ENCODE measurements at places on chromosomes 5 and 9.

GRCh38 chr5:56490971-56491468 lies 257.9 kb upstream of the ANKRD55 start:
- peak; percentile 30 for DNase-seq

- no peak for DNase-seq
These were observed 82.3 kb upstream of the SIMC1 start for GRCh38 chr5:176155922-176156359.

DNA sequence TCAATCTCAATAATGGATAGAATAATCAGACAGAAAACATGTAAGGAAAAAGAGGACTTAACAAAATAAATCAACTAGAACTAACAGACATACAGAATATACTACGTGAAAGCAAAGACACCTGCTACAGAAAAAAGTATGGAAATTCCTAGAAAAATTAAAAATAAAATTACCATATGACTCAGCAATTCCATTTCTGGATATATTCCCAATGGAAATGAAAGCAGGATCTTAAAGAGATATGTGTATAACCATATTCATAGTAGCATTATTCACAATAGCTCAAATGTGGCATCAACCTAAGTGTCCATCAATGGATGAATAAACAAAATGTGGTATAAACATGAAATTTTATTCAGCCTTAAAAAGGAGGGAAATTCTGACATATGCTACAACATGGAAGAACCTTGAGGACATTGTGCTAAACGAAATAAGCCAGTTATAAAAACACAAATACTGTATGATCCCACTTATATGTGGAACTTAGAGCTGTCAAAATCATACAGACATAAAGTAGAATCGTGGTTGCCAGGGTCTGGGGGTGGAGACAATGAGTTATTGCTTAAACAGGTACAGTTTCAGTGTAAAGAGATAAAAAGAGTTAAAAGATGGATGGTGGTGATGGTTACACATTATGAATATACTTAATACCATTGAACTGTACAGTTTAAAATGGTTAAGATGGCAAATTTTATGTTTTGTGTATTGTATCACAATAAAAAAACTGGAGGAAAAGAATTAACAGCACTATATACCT lies 6.9 kb downstream of the PLAA start:
- no peak for DNase-seq

DNA sequence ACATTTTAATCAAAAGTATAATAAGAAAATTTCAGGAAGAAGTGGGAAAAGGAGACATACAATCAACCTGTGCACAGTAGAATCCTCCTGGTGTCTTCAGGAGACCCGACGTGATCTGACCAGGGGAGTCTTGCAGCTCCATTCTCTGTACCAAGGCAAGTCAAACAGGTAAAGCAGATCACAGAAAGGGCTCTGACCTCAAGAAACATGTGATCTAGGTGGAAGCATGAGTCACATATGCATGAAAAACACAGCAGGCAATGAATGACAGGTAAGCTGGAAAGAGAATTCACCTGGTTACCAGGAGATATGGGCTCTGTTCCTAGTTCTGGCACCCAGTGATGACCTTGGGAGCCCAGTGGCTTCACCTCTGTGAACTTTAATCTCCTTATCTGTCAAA lies 19.4 kb upstream of the FABP6 start:
- peak; percentile 29 for DNase-seq

DNA sequence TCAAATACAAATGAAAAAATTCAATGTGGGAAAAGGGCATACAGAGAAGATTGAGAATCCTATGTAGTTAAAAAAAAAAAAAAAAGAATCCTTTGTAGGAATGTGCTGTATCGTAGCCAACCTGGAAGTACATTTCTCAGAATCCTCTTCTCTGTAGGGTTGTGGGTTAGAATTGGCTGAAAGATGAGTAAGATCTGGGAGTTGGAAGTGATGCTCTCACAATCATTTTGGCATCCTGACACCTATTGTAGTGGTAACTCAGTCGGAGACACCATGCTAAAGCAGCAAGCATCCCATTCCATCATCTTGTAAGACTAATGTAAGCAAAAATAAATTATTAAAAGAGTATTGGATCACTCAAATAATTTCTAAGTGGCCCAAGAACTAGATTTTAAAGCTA lies 30.6 kb downstream of the MRPL22 start:
- no peak for DNase-seq

DNA sequence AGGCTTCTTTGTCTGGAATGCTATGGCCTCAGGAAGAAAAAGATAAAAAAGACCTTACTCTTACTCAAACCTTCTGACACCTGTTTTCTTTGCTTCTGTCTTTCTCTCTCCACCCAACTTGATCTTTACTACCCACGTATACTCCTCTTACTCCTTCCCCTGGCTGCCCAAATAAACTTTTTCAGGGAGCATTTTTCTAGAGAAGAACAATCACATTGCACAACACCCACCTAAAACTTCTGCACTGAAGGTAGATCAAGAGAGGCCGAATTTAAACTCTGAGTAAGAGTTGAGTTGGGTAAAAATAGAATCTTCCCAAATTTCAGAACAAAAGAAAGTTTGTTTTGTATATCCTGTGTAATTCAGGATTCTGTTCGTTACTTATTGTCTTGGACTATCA lies 3.9 kb downstream of the TEX48 start:
- no peak for DNase-seq

DNA sequence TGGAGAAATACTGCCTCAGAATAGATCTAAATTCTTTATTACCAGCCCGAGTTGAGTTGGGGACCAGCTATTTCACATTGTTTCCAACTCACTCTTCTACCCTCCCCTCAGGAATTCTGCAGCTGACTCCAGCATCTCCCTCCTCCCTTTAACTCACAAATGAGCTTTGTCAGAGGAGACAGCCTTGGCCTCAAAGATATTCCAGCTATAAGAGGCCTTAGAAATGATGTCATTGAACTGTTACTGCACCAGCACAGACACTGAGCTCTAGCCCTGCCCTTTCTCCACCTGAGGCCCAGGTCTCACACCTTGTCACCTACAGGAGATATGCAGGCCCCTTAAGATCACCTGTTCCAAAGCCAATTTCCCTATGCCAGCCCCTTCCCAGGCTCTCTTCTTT lies 78.4 kb upstream of the ATP10B start:
- DNase-seq, result no peak

GRCh38 chr5:67799732-67800234 lies 415.8 kb upstream of the PIK3R1 start:
- no peak for DNase-seq

GRCh38 chr9:69474821-69475220 lies 149.8 kb downstream of the ENTREP1 start:
- DNase-seq, result no peak

DNA sequence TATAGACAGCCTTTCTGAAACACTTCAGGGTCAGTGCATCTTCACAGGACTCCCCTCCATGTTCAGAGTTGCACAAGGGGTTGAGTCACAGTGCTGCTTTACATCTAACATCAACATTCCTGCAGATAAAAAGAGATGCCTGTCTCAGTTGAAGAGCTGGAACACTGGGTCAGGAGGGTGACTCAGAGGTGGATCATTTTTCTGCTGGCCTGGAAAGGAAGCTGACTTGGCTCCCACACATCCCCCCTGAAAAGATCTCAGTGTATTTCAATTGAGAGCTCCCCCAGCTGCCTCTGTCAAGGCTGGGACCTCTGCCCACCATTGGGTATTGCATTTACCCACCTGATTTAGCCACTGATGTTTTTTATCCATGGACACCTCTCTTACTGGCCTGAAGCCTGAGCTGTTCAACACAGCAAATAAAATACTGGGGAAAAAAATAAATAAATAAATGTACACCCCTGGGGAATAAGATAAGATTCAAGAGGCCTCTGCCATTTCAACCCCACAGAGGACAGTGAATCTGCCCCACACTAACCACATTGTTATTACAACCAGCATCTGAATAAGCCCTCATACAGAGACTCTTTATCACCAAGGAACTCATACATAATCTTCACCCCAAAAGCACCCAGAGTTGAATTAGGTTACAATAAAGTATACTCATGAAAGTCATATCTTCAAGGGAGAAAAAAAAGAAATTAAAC lies 716.4 kb downstream of the SEMA5A start:
- no peak for DNase-seq

DNA sequence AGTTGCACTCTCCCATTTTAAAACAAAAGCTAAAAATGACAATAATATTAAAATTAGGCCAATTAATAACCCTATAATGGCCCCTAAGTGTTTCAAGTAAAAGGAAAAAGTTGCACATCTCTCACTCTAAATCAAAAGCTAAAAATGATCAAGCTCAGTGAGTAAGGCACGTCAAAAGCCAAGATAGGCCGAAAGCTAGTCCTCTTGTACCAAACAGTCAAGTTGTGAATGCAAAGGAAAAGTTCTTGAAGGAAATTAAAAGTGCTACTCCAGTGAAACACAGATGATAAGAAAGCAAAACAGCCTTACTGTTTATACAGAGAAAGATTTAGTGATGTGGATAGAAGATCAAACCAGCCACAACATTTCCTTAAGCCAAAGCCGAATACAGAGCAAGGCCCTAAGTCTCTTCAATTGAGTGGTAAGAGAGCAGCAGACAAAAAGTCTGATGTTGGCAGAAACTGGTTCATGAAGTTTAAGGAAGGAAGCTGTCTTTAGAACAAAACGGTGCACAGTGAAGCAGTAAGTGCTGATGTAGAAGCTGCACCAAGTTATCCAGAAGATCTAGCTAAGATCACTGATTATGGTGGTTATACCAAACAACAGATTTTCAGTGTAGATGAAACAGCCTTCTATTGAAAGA lies 144.1 kb upstream of the ACOT12 start:
- DNase-seq, result no peak

- DNase-seq, result no peak
These were observed 1.3 kb downstream of the TNFSF15 start for GRCh38 chr9:114804505-114804904.

GRCh38 chr5:68214482-68215207 lies 911 bp upstream of the PIK3R1 start:
- peak; percentile 23 for DNase-seq

- DNase-seq, result peak; percentile 35
These were observed 1.2 kb downstream of the RIC1 start for GRCh38 chr9:5630081-5630507.

DNA sequence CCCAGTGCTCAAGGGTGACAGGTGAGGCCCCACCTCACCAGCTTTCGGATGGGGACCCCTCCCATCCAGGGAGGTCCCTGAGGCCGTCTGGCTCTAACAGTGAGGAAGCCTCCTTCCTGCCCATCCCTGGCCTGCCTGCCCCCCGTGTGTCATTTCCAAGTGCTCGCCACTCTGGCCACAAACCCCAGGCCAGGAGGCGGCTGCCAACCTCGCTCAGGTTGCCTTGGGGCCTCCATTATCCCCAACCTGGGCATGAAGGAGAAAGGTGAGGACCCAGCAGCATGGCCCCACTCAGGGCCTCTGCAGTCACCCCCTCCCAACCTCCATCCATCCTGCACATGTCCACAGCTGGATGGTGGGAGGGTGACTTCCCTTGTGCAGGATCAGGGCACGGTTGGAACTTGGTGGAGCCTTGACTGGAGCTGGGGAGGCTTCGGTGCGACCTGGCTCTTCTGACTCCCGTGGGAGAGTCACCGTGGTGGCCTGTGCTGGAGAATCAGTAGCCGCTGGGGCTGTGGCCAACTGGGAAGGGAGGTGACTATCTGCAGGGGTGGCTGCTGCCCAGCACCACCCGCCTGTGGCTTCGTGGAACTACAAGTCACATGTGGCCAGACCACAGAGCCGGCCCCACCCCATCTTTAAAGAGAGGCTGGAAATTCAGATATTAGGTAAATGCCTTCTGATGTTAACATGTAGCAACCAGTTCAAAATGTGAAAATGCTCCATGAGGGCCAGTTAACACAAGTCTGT lies 37.5 kb upstream of the GFPT2 start:
- no peak for DNase-seq

- DNase-seq, result peak; percentile 8
These were observed 1.8 kb upstream of the NTRK2 start for GRCh38 chr9:84667571-84668195.

GRCh38 chr5:156934450-156935211 lies 28.4 kb downstream of the TIMD4 start:
- peak; percentile 38 for DNase-seq

DNA sequence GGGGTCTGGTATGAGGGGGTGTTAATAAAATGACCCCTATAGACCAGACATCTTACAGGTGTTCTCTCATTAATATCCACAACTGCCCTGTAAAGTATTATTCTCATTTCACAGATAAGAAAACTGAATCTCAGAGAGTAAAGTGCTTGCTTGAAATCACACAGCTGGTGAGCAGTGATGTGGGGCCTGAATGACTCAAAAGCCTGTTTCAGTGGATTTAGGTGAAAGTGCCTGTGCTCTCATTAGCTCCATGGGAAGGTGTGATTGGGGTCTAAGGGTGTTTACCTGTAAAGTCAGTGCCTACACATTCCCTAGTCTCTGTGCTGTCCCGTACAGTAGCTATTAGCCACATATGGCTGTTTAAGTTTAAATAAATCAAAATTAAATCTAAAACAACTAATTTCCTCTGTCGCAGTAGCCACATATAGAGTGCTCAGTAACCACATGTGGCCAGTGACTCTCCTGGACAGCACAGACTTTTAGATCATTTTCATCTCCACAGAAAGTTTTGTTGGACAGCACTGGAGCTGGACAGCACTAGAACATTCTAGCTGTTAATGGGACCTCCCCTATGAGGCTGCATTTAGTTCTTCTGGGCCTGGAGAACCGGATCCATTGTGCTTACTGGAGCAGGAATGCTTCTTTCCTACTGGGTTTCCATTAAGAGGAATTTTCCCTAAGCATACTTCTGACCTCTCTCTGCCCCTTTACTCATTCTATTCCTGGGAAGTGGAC lies 52.5 kb upstream of the SEMA6A start:
- no peak for DNase-seq

DNA sequence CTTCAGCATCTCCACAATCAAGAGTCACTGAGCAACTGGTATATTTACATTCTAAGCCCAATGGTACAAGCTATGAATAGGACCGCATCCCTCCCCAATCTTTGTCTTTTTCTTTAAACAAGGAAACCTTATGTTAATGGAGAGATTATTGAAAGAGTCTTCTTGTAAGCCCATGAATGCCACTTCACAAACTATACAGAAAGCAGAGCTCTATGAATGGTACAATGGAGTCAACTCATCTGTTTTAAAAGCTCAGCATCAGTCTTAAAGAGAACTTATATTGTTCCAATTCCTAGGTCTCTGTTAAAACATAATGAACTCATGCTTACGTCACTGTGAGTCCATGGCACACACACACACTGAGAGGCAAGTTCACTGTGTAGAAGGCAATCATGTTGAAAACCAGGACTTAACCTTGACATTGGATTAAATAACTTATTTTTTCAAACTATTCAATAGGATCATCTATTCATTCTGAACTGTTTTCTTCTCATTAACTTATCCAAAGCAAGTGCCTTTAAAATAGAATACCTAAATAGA lies 4.5 kb downstream of the NREP start:
- no peak for DNase-seq

GRCh38 chr9:95441081-95441480 lies 75.7 kb downstream of the PTCH1 start:
- no peak for DNase-seq

- no peak for DNase-seq
These were observed 114.8 kb downstream of the COL23A1 start for GRCh38 chr5:178475422-178475821.

DNA sequence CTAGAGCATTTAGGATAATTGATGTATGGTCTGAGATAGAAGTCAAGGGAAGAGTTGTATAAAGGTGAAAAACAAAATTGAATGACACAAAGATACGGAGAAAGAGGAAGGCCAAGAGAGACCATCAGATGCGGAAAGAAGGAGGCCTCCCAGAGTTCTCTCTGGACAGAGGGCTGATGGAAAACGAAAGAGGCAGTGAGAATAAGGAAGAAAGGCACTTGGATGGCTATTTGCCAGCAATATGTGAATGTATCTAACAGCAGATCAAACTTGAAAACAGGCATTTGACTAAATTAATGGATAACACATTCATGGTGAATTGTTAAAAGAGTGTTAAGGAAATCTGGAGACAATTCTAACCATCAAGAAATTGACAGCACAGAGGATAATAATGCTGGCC lies 2.4 kb upstream of the DOCK8 start:
- no peak for DNase-seq

Measured in NCI-H82 (cell line).